ENCODE measurements at places on chromosomes 3 and 15.

DNA sequence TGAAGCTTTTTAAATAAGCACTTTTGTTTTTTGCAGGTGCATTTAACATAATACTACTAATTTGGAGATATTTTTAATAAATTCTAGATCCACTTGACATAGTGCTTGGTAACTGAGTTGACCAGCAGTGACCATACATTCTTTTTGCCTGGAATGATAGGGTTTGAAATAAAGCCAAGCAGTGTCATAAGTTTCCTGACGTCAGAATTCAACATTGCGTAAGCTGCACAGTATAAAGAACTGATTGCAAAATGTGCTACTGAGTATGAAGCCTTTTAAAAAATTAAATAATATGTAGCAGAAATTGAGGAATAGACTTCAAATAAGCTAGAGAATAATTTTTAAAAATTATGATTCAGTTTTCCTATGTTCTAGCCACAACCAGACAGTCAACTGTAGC lies 454.6 kb upstream of the ARPP21 start:
- DNase-seq, result no peak

- no peak for DNase-seq
Observed at GRCh38 chr3:183807209-183807728, 18.1 kb downstream of the MAP6D1 start.

DNA sequence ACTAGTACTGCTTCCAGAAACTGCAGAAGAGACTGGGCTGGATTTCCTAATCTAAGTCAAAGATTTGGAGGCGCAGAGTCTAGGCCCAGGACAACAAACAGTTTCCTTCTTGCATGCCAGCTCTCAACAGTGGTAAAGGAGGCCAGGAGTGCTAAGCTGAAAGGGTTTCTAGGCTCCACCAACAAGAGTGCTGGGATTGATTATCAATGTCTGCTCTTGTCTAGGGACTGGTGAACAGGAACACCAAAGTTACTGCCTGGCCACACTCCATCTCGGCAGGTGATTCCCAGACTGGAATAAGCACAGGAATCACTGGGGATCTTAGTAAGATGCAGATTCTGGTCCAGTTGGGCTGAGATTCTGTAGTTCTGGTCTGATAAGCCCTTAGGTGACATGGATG lies 22.8 kb upstream of the FGD5 start:
- DNase-seq, result no peak

- DNase-seq, result no peak
Observed at GRCh38 chr3:177931346-177931745, 604.9 kb upstream of the KCNMB2 start.

DNA sequence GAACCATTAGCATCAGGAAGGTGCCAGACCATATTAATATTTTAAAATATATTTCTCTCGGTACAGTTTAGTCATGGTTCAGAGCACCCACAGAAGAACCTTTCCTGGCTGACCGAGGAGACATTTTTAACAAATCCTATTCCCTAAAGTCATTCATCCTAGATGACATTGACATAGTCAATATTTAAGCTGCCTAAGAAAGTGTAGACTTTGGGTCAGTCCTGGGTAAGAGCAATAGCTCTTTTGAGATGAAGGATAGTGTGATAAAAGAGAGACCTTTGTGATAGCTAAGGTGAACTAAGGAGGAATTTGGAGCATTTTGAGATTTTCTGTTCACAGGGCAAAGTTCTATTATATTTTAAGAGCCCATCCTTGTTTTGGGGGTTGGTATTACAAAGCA lies 47.5 kb downstream of the ZNF609 start:
- no peak for DNase-seq

- no peak for DNase-seq
Observed at GRCh38 chr15:31004220-31004733, 12.8 kb upstream of the MTMR10 start.

DNA sequence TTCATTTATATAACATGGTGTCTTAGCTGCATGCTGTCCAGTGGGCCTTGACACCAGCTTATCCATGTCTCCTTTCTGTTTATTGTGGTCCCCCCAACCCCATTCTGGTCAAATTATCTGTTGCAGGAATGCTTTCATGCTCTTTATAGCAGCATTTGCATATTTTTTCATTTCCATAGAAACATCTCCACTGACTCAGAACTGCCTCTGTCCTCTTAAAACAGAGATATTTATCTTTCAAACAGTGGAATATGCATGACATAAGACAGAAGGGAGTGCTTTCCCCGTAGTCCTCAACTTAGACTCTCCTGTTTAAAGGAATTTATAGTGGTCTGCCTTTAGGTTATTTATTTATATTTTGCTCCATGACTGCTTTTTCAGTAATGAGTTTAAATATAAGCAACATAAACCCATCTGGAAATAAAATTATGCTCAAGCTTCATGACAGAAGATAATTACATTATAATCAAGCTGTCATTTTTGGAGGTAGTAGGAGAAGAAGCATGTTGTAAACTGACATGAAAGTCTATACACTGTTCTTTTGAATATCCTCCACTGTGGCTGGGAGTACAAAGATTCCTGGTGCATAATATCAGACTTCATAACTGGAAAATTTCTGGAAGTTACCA lies 179.5 kb upstream of the CD96 start:
- DNase-seq, result no peak

- no peak for DNase-seq
Observed at GRCh38 chr15:31296219-31296645, 30.4 kb upstream of the KLF13 start.

GRCh38 chr3:173823911-173824460 lies 426.4 kb downstream of the NLGN1 start:
- DNase-seq, result no peak

DNA sequence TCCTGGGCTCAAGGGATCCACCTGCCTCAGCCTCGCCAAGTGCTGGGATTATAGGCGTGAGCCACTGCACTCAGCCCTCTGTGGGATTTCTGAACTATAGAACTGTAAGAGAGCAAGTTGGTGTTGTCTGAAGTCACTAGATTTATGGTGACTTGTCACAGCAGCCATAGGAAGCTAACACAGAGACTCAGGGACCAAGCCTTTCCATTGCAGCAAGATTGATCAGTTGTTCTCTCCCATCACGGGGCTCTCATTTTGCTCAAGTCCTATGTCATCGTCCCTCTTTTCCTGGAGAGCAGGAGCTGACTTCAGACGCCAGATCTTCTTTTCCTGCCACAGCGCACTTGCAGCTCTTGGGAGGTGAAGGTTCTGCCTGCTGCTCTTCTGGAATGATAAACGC lies 61.0 kb downstream of the APBA2 start:
- no peak for DNase-seq

GRCh38 chr3:52090131-52090932 lies 34.0 kb upstream of the DUSP7 start:
- no peak for DNase-seq

DNA sequence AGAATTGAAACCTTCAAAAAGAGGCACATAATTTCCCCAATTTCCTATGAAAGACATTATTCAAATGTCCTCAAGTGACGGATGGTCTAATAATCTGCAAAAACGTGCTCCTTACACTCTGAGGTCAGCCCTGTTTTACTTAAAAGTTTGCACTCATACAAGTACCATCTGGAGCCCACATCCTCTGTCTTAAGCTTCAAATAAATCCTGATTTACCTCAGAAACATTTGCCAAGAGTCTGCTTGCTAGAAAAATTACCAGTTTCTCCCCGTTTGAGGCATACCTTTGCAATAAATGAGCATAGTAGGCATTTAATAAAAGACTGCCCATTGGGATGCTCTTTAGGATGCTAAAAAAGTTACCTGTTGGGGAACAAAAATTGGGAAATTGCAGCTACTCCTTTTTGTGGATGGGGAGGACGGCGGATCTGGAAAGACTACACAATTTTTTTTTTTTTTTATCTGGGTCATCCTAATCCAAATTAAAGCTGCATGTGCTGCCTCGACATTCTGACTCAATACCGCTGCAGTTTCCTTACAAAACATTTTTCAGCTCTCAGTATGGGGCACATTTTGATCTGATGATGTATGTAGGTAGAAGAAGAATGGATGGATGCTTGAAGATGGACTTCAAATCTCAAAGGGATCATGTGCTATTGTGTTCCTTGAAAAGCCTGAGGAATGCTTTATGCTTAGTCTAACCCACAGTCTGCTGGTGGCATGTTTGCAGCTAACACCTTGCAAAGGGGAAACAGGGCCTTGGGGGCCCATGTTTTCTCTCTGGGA lies 233.7 kb upstream of the ADAMTS9 start:
- DNase-seq, result no peak

DNA sequence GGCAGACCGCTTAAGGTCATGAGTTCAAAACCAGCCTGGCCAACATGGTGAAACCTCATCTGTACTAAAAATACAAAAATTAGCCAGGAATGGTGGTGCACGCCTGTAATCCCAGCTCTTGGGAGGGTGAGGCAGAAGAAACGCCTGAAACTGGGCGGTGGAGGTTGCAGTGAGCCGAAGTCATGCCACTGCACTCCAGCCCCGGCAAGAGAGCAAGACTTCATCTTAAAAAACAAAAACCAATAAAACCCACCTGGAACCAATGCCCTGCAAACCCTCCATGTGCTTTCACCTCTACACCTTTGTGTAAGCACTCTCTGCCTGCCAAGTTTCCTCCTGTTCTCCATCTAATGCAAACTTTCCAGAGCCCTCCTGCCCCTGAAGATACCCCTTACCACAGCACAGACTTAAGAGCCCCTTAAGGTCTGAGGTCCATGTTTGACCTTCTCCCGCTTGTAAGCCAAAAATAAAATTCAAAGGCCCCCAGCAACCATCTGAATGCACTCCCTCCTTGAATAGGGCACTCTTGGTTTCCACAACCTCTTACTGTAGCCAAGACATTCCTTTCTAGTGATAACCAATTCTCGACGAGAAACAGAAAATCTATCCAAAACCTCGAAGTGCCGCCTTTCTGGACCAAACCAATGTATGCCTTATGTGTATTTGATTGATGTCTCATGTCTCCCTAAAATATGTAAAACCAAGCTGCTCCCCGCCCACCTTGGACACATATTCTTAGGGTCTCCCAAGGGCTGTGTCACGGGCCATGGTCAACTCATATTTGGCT lies 3.0 kb downstream of the RPL32 start:
- no peak for DNase-seq

DNA sequence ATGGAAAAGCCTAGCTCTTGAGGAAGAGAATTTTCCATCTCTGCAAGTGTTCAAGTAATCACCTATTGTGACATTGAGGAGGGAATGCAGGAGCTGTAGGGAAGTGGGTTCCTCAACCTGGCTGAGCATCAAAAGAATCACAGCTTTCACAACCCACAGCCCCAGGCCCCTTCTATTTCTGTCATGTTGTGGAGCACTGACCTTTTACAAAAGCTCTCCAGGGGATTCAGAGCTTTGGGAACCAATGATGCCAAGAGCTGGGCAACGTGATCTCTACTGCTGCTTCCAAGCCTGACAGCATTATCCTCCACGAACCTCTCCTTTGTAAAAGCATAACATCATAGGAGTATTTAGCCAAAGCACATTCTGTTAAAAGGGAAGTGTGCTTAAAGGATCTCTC lies 231.1 kb downstream of the ADAMTS9 start:
- DNase-seq, result no peak

GRCh38 chr3:111767756-111768445 lies 91.2 kb upstream of the PHLDB2 start:
- no peak for DNase-seq

GRCh38 chr3:173025941-173026340 lies 115.1 kb downstream of the SPATA16 start:
- DNase-seq, result no peak

DNA sequence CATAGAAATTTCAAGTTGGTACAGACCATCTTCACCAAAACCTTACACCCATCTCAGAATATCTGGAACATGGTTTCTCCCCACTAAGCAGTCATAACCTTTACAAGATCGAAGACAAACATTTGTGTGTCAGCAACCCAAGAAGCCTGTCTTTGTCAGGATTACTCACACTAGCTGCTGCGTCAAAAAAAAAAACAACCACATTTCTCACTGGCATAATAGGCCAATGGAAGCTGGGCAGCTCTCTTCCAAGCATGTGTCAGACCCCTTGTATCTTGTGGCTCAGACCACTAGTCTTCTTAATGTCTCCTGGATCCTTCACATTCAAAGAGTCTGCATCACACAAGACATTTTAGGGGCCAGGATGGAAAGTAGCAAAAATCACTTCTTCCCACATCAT lies 266.9 kb upstream of the IGF1R start:
- DNase-seq, result no peak

DNA sequence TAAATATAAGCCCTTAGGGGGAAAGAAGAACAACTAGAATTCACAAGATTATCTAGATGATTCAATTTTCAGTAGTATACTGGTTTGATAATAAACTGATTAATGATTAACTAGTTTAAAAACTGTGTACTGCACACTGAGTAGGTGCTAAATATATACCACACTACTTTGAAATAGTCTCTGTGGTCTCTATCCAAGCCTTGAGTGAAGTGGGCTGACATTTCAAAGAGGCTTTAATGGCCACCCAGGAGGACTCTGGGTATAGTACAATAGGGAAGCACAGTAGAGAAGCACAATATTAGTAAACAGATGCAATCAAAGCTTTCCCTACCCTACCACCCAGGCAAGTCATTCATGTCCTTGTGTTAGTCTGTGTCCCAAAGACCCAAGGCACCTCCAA lies 46.7 kb downstream of the FILIP1L start:
- no peak for DNase-seq

GRCh38 chr3:189664311-189664710 lies 33.1 kb downstream of the TP63 start:
- peak; percentile 84 for DNase-seq

DNA sequence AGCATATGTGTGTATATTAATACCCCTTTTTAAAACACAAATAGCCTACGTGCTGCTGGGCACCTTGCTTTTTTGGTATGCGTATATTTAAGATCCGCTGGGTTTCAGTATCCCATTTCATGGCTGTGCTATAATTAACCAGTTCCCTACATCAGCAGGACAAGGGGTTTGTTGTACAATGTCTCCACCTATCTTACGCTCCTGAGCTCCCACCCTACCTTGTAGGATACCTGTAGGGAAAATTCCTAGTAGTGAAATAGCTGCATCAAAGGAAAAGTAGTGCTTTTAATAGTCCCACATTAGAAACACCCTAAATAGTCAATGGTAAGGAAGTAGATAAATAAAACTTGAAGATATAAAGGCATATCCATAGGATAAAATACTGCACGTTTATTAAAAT lies 1.4 kb downstream of the MAP6D1 start:
- DNase-seq, result no peak

- DNase-seq, result no peak
Observed at GRCh38 chr15:90571063-90571541, 41.4 kb downstream of the CRTC3 start.

- peak; percentile 40 for DNase-seq
Observed at GRCh38 chr15:67066041-67066958, 898 bp downstream of the SMAD3 start.

DNA sequence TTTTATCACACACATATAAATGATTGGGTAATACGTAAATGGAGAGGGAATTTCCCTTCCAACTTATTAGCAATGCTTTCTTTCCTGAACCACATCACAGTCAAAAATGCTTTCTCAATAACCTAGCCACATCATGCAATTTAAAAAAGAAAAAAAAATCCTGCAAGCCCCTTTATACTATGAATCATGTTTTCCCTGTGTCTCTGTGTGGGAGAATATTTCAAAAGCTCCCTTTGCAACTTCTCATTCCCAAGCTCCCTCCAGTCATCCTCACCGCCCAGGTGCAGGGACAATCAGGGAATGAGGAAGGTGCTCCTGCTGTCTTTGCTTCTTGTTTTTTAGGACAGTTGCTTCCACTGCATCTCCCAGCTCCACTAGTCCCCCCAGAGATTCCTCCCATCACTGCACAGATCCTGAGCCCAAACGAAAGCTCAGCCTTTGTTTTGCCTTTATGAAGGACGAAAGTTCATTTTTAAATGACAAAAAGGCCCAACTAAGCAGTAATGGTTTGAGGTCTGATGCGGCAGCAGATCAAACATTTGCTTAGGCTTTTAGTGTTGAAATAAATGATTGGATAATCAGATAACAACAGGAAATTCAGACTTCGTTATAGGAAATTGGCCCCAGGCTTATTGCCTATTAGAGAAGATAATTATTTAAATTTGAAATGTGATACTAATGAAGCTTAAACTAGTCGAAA lies 47.8 kb upstream of the ADGRG7 start:
- DNase-seq, result peak; percentile 51
